ENCODE measurements at places on chromosomes 13 and 19.

DNA sequence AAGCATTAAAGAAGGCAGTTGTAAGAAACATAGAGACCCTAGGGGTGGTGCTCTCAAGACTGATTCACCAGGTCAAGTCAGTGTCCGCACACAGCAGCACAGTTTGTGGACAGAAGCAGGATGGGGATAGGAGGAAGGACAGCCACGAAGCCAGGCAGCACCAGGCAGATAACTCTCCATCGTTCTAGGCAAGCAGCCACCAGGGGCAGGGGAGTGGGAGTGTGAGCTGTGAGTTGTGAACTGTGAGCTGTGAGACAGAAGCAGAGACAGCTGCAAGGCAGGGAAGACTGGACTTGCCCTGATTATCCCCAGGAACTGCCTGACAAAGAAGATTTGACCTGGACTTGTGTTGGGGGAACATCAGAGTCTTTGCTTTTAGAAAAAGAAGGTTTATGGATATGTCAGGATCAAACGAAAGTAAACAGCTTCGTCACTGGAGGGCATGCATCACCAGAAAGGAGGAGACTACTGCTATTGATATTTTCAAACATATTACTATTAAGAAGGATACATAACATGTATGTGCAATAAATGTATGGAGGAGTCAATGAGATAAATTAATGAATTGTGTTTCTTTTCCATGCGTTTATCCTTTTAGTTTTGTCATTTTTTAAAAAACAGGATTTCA lies 286.1 kb downstream of the IRS2 start:
- no peak for DNase-seq

DNA sequence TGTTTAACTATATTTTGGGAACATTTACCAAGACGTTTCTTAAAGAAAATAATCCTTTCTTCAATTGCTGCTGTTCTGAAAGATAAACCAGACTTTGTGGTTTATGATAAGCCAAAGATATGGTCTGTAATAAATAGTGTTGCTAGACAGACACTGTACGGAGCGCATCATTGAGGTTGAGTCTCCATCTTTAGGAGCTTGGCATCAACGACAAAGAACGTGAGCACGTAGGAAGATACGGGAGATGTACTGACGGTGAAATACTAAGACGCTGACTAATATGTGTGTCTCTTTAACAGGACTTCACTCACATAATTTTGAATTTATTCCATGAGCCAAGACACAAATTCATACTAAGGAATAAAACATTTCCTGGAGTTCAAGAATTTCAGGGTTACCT lies 16.2 kb downstream of the TEX29 start:
- no peak for DNase-seq

- peak; percentile 32 for DNase-seq
Measured at GRCh38 chr19:11279505-11280236, 16.3 kb upstream of the TSPAN16 start.

GRCh38 chr19:18635831-18636182 lies 1.0 kb upstream of the KLHL26 start:
- no peak for DNase-seq

- no peak for DNase-seq
Measured at GRCh38 chr13:67341406-67341805, 111.3 kb upstream of the PCDH9 start.

- no peak for DNase-seq
Measured at GRCh38 chr19:29309637-29310036, 96.7 kb upstream of the UQCRFS1 start.

GRCh38 chr13:35557475-35557874 lies 81.0 kb upstream of the MAB21L1 start:
- DNase-seq, result no peak

- no peak for DNase-seq
Measured at GRCh38 chr13:99062593-99062992, 84.7 kb upstream of the DOCK9 start.

DNA sequence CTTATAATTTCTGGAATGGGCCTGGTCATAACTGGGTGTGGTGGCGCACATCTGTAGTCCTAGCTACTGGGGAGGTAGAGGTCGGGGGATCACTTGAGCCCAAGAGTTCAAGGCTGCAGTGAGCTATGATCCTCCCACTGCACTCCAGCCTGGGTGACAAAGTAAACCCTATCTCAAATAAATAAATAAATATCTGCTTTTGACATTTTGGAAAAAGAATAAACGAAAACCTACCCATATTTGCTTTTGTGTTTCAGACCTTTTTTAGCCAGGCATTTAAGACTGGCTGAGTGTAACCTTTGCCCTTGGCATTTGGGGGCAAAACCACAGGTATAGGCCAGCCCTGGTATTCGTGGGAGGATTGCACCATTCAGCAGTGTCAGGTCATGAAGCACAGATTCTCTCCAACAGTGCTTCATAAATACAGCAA lies 14.8 kb upstream of the RCBTB2 start:
- DNase-seq, result no peak

- DNase-seq, result no peak
Measured at GRCh38 chr13:79525064-79525857, 44.3 kb downstream of the NDFIP2 start.

- DNase-seq, result no peak
Measured at GRCh38 chr13:42807241-42807640, 25.9 kb downstream of the FAM216B start.
